NCI-H345 (cell line): ENCODE measurements at places on chromosomes 13 and 19.
A peak's percentile ranks its signal among the peaks of the same experiment; 100 is the strongest.

GRCh38 chr13:98311200-98311548, 134.1 kb upstream of the RNF113B start:
- DNase-seq: no peak

DNA sequence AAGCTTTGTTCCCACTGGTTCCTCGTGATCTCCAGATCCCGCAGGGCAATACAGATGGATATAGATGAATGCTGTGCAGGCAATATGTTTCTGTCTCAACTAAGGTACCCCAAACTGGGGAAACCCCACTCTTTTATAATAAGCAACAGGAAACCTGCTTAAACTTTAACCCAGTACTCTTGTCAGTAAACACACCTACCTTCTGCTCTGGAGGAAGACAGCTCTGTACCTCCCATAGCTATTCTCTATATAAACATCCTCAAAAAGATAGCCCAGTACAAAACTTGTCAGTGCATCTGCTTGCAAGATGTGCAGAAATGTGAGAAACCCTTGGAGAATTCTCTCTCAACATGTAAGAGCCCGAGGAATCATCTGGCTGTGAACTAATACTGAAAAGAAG, 583.6 kb downstream of the OLFM4 start:
- DNase-seq: no peak

DNA sequence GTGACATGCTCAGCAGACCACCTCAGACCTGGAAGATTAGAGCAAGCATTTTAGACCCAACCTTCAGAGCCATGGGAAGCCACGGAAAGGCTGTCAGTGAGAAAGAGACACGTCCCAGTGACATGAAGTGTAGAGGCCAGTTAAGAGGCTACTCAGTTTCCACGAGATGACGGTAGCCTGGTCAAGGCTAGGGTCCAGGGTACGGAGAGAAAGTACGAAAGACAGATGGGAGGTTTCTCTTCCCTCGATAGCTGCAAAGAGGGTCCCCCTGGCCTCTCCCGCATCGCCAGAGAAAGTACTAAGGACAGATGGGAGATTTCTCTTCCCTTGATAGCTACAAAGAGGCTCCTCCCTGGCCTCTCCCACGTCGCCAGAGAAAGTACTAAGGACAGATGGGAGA, 8.6 kb downstream of the ZSCAN5A start:
- DNase-seq: no peak

GRCh38 chr19:31718898-31719297, 369.7 kb upstream of the TSHZ3 start:
- no peak for DNase-seq

DNA sequence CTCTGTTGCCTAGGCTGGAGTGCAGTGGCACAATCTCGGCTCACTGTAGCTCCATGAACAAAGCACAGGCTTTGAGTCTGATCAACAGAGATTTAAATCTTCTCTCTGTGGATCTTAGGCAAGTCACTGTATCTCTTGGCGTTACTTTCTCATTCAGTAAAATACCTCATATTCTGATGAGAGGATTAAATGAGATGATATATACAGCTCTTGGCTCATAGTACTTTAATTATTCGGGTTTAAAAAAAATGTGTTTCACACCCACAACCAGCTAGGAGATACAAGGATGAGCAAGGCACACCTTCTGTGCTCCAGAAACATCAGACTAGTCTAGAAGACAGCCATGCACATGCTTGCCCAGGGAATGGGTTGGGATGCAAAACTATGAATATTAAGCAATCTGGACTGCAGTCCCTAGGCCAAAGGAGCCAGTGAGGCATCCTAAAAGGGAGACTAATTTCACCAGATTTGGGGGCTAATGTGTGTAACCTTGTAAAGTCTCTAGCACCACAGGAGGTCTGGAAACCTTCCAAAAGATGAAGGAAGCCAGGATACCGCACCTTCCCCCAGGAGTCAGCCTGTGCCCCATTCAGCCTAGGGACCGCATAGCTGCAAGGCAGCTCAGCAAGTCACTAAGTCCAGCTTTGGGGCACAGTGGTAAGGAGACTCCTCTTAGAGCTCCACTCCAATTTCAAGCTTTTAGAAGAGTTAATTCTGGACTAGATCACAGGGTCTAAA, 2.5 kb downstream of the VPS36 start:
- no peak for DNase-seq

GRCh38 chr13:59728896-59729545, 434.7 kb downstream of the DIAPH3 start:
- no peak for DNase-seq

DNA sequence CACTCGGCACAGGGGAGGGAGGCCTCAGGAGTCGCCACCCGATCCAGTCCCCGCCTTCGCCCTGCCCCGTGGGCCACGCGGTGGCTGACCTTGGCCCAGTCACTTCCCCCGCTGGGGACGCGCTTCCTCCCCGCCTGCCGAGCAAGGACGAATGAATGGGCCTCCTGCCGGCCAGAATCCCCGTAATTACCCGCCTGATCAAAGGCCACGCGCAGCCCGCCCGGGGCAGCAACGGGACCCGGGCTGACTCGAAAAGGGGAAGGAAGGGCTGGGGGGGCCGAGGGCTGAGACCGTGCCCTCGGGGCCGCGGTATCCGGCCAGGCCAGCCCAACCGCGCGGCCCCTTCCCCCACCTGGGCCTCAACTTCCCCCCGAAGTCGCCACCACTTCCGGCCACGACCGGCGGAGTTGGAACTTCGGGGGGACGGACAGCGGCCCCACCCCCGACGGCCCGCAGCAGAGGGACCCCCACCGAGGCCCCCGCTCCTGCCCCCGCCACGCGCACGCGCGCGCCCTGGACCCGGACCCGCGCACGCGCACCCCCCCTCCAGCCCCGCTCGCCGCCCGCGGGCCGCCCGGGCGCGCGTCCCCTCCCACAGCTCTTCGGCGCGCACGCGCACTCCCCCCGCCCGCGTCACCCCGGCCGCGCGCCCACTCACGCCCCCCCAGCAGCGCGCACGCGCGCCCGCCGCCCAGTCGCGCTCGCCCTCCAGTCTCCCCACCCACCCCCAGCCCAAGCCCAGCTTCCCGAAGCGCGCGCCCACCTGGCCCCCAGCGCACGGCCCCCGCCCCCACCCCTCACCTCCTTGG, 520 bp downstream of the ZNF787 start:
- peak; percentile 71 for DNase-seq

DNA sequence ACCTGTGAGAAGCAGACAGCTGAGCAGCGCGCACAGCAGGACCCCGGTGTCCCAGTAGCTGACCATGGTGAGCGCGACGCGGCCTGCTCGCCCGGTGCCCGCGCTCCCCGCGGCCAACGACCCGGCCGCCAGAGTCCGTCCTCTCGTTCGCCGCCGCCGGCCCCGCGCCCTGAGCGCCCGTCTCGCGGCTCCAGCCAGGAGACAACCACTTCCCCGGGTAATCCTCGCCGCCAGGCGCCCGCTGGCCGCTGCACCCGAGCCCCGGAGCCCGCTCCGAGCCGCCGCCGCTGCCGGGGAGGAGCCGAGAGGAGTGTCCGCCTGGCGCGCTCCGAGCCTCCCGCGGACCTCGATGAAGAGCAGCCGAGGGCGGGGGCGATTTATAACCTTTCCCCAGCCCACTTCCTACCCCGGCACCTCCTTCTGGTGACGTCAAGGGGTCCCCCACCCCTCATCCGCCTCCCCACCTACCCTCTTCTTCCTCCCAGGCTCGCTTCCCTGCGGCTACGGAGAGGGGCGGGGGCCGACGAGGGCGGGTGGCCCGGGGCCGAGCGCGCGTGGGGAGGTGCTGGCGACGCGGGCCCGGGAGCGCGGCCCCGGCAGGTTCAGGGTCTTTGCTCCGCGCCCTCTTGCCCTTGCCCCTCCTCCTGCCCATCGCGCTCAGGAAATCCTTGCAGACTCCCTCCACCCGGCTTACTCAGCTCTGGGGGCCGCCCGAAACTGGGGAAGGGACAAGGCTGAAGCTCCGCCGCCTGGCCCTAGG, at the start of gene FLT1:
Gene FLT1 (minus strand): TSS at position 351 of the 760 bp plus-strand sequence. CDS start 285 bp downstream, at position 66.
- peak; percentile 14 for DNase-seq

GRCh38 chr13:43489233-43489632, 297.5 kb downstream of the ENOX1 start:
- no peak for DNase-seq

- DNase-seq: peak; percentile 55
These were observed 6.3 kb upstream of the MRPS31 start for GRCh38 chr13:40777166-40777808.

DNA sequence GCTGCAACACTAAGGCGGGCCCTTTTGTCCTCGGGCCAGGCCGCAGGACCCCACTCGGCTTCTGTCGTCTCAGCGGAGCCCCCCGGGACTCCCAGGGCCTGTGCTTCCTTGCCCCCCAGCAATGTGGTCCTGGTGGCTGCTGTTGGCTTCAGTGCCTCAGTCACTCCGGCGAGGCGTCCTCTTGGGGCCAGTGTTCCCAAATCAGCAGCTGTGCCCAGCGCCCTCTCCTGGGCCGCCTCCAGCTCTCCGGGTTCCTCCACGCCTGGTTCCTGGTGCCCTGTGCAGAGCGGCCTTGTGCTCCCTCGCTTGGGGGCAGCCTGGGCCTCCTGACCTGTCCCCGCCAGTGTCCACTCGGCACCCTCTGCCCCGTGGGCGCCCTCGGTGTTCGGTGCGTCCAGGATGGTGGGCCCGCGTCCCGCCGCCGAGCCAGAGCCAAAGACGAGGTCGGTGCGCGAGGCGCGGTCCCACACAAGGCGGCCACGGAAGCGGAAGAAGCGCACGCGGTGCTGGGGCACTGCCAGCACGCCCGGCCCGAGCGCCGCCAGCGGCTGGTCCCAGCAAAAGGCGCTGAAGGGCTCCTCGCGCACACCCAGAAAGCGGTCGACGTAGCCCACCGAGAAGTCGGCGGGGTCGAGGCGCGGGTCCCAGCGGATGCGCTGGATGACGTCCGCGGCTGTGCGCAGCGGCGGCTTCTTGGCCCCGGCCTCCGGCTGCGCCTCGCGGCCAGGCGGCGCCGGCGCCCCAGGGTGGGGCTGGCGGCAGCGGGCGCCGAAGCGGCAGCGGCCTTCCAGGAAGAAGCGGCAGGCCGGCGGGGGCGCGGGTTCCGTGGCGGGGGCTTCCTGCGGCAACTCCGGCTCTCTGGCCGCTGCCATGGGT, 685 bp downstream of the LENG9 start:
- no peak for DNase-seq

- DNase-seq: no peak
These were observed 1074.9 kb downstream of the PCDH17 start for GRCh38 chr13:58706421-58706820.

GRCh38 chr19:54133957-54134590, 3.5 kb upstream of the CNOT3 start:
- DNase-seq: peak; percentile 27

DNA sequence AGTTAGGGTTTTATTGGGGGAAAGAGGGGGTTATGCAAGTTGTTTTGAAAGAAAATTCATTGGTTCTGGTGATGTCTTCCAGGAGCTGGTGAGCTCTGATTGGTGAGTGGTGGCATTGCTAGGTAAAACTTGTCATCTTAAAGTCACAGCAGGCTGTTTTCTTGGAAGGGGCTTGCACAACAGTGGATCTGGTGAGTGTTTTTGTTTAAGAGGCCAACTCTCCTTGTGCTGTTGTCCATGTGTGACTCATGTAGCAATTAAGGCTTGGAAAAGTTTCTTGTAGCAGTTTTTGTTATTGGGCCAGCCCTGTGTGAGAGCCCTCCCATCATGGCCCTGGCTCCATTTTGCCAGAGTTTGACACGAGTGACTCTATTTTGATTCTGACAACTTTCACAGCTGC, 109.4 kb downstream of the RFC3 start:
- DNase-seq: no peak

DNA sequence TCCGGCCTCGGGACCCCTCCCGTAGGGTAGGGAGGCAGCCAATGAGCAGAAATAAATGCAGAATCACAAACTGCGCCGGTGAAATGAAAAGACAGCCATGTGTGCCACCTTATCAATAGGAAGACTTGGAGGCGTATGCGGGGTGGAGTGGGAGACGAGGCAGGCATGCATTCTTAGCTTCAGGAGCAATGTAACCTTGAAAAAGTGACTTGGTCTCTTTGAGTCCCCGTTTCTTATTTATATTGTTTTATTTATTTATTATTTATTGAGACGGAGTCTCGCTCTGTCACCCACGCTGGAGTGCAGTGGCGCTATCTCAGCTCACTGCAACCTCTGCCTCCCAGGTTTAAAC, 16.0 kb downstream of the SSC5D start:
- no peak for DNase-seq

GRCh38 chr13:45782327-45783045, 69.1 kb downstream of the SIAH3 start:
- DNase-seq: no peak

DNA sequence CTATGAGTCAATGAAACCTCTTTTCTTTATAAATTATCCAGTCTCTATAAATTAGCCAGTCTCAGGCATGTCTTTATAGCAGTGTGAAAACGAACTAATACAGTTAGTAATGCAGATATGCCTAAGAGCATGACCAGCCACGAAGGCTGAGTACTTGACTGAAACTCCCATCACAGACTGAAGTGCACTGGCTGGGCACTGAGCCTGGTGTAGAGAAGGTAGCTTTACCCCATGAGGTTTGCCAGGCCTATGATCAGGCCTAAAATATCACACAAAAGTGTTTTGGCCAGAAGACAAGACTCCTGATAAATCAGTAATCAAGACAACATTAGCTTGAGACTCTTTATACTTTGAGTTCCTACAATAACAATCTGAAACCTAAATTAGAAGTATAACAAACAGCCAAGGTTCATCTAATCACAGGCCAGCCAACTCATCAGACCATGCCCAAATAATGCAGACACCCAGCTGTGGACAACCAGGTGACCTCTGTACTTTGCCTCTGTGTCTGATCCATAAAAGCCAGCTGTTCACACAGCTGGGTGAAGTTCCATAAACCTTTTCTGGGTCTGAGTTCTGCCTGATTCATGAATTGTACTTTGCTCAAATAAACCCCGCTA, 771.8 kb upstream of the SLITRK1 start:
- DNase-seq: no peak

DNA sequence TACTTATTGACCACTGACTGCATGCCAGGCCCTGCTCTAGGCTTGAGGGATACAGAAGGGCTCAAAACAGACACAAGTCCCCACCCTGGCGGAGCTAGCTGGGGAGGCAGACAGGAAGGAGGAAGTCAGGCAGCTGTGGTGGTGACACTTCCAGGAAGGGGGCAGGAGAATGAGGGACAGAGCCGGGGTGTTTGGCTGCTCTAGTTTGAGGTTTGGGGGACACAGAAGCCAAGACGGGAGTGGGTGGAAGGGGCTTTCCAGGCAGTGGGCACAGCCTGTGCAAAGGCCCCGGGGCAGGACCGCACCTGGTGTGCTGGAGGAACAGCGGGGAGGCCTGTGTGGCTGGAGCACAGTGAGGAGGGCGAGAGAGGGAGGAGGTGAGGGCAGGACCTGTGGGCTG, 4.0 kb downstream of the MRPL54 start:
- DNase-seq: no peak

GRCh38 chr13:50355797-50356196, 340.6 kb downstream of the KCNRG start:
- no peak for DNase-seq

DNA sequence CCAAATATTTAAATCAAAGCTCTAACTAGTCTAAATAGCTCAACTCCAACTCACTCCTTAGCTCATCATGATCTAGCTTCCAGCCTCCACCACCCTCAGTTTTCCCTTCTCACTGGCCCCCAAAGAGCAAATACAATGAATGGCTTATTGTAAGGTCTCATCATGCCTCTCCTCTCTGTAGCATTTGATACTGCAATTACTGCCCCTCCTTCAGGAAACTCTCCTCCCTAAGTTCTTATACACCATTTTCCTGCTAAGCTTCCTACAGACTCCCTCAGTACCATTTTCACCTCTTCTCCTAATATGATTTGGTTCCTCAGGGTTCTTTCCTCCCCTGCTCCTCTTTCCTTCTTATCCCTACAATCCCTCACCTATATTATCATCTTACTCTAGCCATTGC, 12.8 kb downstream of the KPNA3 start:
- no peak for DNase-seq
